Femur (tissue), 1 donor: ENCODE measurements at places on chromosomes 5 and 9.
A peak's percentile ranks its signal among the peaks of the same experiment; 100 is the strongest.

DNA sequence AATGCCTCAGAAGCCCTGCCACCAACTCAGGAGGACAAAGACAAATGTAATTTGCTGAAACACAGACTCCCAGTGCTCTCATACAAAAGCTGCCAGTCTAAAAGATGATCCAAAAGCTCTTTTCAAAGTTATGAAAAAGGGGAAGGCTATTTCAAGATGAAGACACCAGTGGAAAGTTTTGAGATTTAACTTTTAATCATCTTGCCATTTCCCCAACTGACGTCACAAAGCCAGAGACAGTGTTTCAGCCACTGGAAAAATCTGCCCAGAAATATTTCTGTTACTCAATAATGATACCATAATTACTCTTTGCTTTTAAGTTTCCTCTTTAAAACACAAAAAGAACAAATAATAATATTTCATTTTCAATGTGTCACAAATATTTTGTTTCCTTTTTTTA is 20.9 kb downstream of the ENG start:
- peak; percentile 16 for DNase-seq

DNA sequence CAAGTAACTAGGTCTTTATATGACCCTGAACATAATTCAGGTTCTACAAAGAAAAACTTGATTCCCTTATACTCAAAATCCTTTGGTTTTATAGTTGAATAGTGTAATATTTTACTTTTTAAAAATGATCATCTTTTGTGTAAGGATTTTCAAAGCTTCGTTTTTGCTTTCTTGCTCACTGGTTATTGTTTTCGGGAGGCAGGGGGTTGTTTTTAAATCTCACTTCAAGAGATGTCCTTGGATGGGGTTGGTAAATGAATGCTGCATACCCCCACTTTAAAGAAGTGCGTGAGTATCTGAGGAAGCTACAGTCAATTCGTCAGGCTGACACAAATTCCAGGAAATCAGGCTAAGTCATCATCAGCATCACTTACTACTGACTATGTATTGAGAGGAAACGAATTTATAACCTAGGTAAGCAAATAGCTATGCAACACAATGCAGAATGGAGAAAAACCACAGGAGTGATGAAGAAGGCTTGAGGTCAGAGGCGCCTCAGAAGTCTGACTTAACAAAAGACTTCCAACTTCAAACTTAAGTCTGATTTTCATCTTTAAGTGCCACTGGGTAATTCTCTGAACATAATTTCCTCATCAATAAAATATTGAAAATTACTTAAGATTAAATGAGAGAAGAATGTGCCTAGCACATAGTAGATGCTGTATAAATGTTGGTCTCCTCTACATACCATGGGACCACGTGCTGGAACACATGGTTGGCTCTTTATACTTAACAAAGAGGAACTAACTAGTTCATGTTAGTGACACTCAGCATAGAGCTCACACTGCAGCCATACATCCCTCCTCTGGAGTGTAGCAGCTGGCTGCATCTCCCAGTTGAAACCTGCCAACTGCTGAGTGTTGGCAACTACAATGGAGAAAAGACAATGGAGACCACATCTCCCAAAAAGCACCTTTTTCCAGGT is 106.0 kb upstream of the KIF2A start:
- no peak for DNase-seq

GRCh38 chr9:11758016-11758415 is 935.2 kb upstream of the TYRP1 start:
- DNase-seq = peak; percentile 21

GRCh38 chr5:107937204-107937603 is 266.5 kb upstream of the EFNA5 start:
- DNase-seq = no peak

DNA sequence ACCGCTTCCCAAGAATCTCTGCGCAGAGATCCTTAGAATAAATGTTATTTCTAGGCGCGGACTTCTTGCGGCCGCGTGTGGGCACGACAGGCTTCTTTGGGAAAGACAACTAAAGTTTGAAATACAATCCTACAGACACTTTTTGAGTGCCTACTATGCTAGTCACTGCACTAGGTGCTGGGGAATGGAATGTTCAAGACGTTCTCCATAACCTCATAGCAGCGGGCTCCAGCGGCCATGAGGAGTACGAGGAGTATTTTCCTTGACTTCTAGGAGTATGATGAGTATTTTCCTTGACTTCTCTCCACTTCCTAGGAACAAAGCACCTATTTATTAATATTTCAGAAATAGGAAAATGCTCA is 636 bp upstream of the PWWP2A start:
- DNase-seq = no peak

DNA sequence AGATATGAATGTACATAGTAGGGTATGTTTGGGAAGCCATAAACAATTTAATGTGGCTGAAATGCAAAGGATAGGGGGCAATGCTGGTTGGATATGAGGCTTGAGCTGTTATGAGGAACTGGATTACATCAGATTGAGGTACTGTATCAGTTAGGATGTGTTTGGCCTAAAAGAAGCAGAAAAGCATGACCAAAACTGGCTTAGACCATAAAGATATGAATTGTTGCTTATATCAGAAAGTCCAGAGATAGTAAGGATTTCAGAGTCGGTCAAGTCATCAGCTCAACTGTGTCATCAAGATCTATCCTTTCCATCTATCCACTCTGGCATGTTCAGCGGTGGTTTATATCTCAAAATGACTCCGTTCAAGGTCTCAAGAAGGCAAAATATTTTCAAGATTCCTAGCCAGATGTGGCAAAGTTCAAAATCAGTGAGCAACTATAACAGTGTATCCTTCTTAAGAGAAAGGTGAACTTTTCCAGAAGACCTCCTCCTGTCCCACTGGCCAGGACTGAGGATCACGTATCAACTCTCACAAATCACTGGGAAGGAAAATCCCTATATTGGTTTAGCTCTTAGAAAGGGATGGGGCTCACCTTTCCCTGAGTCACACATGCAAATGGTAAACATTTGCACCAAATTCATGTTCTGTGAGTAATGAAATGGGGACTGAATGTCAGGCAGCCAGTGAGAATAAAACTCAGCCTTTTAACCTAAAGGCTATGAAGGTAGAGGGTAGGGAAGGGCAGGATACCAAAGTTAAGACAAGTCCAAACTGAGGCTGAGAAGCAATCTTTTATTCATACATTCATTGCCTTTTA is 257.8 kb downstream of the TRIM32 start:
- DNase-seq = no peak

- DNase-seq = no peak
These were observed 254.6 kb downstream of the MTRR start for GRCh38 chr5:8123559-8123958.

GRCh38 chr9:5429873-5430564 is 7.7 kb downstream of the PLGRKT start:
- DNase-seq = no peak

DNA sequence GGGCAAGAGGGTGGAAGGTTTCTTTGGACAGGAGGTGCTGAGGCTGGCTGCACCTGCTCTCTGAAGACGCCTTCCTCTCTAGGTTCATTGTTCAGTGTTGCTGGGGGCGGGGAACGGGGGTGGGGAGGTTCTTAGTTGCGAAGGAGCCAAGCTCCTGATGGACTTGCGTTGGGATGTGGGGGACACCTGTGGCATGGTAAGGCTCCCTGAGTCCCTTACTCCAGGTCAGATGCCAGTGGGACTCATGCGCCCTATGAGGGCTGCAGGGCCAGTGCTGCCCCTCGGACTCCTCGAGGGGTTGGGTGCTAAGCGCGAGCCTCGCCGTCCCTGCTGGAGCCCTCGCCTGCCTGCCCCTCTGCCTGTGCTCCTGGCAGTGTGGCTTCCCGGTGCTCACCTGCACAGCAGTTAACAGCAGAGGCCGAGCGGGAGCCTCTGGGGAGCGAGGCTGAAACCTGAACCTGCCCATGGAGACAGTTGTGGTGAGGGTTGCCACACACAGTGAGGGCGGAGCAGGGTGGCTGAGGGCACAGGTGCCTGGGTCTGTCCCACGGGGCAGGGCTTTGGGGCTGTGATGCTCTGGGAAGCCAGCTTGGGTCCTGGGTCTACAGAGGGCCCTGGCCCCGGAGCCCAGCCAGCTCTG is 5.5 kb downstream of the RNU6ATAC start:
- no peak for DNase-seq

DNA sequence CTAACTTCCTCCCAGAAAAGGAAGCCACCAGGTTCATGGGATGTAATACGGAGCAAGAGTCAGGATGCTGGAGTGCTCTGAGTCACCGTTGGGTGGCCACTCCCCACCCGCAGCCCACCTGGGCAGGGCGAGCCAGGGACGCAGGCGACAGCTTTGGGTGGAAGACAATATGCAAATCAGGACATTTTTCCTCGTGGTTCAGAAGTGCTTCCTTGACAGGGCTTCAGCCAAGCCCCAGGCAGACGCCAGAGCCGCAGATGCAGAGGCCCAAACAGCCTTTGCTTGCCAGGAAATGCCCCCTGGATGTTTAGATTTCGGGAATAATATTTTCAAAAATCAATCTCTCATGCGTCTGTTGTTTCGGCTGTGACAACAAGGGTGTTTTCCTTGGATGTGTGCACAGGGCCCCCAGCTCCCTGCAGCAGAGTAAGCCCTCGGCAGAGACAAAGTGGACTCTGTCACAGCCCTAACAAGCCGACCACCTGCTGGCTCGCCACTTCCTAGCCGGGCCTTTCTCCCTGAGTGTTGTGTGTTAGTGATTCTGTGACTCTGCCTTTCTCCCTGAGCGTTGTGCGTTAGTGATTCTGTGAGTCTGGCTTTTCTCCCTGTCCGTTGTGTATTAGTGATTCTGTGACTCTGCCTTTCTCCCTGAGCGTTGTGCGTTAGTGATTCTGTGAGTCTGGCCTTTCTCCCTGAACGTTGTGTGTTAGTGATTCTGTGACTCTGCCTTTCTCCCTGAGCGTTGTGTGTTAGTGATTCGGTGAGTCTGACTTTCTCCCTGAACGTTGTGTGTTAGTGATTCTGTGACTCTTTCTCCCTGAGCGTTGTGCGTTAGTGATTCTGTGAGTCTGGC is 11.8 kb upstream of the SLC9A3 start:
- no peak for DNase-seq

GRCh38 chr5:103901885-103902284 is 339.3 kb upstream of the NUDT12 start:
- no peak for DNase-seq

DNA sequence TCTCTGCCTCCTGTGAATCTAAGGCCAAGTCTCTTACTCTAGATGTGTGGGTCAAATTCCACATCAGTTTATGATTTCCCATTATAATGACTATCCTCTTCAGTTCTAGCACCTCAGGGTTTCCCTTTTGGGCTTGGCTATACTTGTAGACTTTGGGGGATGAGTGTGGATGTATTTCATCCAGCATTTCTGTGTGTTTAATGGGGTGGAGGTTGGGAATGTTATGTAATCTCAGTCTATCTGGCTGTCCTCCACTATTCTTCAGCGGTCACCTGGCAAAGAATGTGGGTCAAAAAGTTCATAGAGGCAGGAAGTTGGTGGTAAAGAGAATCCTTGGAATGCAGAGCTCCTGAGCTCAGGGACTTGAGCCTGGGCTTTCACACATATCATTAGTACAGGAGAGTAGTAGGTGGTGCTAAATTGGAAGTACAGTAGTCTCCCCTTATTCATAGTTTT is 64.9 kb downstream of the CFAP95 start:
- no peak for DNase-seq

DNA sequence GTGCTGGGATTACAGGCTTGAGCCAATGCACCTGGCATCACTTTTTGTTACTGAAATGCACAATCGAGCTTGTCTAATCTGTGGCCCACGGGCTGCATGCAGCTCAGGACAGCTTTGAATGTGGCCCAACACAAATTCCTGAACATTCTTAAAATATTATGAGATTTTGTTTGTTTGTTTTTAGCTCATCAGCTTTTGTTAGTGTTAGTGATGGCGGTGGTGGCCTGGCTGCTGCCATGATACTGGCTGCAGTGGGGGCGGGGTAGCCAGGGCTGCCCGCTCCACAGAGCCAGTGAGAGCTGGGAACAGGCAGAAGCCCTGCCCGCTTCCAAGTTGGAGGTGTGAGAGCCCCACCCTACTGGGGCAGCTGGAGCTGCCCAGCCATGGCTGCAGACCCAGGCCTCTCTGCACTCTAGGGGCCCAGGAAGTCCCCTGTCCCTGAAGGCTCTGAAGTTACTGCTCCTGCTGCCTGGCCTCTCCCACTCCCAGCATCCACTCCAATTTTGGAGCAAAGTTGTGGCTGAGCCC is 76.6 kb upstream of the SHB start:
- no peak for DNase-seq

DNA sequence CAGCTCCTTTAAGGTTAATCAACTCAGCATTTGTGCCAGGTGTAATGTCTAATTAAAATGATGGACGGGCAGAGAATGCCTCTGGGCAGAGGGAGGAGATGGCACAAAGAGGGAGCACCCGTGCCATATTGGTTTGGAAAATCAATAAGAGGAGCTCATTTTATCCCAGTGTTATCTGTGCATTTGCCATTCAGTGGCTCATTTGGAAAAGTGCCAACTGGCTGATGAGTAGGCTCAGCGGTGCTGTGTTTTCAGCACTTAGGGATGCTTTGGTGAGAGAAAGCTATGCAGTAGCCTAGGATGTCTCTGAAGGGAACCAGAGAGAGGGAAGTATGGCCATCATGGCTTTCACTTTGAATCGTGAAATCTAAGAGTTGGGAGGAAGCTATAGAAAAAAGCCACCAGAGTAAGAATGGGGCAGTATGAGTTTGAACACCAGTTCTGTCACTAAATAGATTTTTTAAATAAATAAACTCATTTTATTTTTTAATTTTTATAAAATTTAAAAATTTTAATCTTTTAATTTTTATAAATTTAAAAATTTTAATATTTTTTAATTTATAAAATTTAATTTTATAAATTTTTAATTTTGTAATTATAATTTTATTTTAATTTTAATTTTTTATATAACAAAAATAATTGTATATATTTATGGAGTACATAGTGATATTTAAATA is 472.8 kb downstream of the BRINP1 start:
- no peak for DNase-seq

DNA sequence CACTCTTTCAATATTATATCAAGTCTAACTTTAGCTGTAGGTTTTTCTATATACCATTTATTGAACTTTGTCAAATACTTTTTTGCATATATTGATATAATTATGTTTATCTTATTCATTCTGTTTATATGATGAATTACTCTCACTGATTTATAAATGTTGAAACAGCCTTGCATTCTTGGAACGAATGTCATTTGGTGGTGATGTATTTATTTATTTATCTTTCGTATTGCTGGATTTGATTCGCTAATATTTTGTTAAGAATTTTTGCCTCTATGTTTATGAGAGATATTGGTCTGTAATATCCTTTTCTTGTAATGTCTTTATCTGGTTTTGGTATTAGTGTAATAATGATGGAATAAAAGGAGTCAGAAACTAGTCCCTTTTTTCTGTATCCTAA is 563.9 kb downstream of the ANXA1 start:
- DNase-seq = no peak

DNA sequence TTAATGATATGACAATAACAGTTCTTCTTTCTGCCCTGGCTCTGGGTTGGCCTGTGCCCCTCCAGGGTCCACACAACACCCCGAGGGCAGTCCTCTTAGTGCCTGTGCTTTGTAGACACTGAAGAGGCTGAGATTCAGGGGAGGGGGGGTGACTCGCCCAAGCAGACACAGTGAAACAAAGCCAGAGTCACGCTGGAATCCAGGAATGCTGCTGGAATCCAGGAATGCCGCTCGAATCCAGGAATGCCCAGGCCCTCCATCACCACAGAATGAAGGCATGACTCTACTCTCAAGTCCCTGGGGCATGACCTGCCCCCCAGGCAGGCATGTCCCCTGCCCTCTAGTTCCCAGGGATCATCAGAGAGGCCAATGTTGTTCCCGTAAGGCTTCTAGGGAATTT is 73.1 kb downstream of the LRSAM1 start:
- no peak for DNase-seq

- no peak for DNase-seq
These were observed 631.5 kb upstream of the ST8SIA4 start for GRCh38 chr5:101534491-101535110.

- no peak for DNase-seq
These were observed 37.6 kb upstream of the EIF4EBP3 start for GRCh38 chr5:140509898-140510297.

GRCh38 chr5:67141644-67142043 is 55.0 kb downstream of the CD180 start:
- no peak for DNase-seq
